ENCODE measurements at places on chromosomes 5 and 9.

DNA sequence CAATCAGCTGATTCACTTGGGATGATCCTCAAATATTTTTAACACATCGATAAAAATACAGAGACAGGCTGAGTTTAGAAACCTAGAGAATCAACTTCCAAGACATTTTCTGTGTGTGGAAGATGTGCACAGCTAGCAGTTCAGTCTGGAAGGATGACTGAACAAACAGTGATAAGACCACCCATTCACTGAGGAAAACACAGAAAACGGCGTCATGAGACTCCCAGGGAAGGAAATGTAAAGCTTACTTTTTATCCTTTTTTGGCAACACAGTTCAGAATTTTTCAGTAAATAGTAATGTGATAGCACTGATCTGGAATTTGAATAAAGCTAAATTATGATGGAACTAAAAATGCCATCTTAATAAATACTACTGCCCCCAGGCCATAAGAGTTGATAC, 277.6 kb downstream of the SEMA5A start:
- no peak for ATAC-seq

DNA sequence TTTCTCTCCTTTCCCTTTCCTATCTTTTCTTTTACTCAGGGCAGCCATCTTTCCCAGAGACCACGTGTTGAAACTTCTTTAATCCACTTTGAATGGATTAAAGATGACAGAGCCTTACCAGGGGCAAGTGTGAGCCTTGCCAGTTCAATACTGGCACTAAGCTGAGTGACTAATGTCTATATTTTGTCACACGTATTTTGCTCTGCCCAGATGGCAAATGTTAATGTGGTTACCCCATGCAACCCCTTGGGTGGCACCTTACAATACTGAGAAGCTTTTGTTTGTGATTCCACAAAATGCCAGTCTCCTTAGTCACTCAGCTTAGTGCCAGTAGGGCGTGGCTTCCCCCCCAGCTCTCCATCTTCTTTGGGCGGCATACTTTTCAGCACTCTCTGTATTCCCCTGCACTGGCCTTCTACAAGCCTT, 24.8 kb downstream of the ANXA1 start:
- peak; percentile 39 for ATAC-seq

GRCh38 chr5:59798862-59799667, 94.5 kb downstream of the PDE4D start:
- peak; percentile 96 for ATAC-seq

- no peak for ATAC-seq
Measured at GRCh38 chr5:108094800-108095199, 287.1 kb downstream of the FBXL17 start.

- ATAC-seq: no peak
Measured at GRCh38 chr9:94808926-94809700, 82.6 kb downstream of the AOPEP start.

- peak; percentile 32 for ATAC-seq
Measured at GRCh38 chr5:36359267-36359666, 57.6 kb upstream of the RANBP3L start.

GRCh38 chr5:177498013-177498787, 796 bp upstream of the PDLIM7 start:
- ATAC-seq: peak; percentile 6

DNA sequence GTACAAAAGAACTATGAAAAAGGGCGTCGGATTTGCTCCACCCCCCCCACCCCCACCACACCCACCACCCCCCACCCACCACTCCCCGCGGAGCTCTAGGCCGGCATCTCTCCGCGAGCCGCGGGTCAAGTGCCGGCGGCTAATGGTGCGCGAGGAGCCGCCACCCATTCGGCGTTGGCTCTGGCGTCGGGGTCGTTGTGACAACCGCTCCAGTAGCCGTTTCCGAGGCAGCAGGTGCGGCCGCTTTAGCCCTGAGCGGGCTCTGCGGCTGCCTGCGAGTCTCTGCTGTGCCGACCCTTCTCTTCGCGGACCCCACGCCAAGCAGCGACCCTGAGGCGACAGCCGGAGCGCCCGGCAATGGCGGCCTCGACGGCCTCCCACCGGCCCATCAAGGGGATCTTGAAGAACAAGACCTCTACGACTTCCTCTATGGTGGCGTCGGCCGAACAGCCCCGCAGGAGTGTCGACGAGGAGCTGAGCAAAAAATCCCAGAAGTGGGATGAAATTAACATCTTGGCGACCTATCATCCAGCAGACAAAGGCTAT, at the start of gene PPP1R2B:
TSS of gene PPP1R2B (plus strand) at position 90 of the 546 bp plus-strand sequence. CDS start at position 358, 268 bp downstream.
- ATAC-seq: no peak

DNA sequence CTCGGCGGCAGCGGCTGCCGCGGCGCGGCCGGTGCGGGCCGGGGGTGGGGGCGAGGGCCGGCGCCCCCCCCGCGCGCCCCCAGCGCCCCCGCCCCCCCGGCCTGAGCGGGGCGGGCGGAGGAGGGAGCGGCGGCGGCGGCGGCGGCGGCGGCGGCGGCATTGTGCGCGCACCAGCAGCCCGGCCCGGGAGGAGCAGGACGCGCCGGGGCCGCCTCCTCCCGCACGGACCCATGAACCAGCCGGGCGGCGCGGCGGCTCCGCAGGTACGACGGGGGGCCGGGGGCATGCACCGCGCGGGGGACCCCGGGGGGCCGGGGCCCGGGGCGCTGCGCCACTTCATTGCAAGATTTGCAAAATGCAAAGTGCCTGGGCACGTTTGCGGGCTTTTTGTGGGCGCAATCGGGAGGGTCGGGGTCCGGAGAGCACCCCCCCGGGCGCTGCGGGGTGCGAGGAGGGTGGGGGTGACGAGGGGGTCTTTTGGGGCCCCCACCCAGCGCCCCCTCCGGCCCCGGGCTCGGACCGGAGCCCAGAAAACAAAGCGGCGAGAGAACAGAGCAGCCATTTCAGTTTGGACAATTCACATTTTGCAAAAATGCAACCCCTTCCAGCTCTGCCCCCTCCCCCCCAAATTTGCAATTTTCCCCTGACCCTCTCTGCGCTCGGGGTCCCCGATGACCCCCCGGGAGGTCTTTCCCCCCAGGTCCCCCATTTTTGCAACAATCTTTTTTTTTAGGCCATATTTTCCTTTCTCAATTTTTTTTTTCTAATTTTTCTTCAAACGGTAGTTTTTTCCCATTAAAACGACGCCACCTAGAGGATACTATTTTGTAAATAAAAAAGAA, at the start of gene ZNF618:
TSS of gene ZNF618 (plus strand) at position 159 of the 842 bp plus-strand sequence. CDS start at position 231, 72 bp downstream.
- ATAC-seq: peak; percentile 60

- ATAC-seq: no peak
Measured at GRCh38 chr9:76576344-76576743, 117.4 kb downstream of the GCNT1 start.

DNA sequence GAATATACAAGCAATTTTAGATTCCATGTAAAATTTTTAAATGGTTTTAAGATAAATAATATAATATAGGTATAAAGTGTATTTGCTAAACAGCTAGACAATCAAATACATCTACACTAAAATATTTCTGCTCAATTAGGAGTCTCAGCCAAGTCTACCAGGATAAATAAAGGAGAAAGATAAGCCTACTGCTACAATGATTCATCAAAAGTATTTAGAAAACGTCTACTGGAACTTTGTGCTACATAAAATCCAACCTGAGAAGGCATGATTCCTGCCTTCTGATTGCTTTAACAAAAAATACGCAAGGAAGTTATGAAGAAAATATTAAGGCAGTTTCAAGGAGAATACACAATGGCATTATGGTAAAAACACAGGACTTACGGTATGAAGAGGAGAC, 570.6 kb downstream of the EFNA5 start:
- no peak for ATAC-seq

GRCh38 chr5:168809218-168809617, 230.1 kb upstream of the PANK3 start:
- ATAC-seq: no peak

- peak; percentile 38 for ATAC-seq
Measured at GRCh38 chr5:41414598-41414997, 95.8 kb downstream of the PLCXD3 start.

DNA sequence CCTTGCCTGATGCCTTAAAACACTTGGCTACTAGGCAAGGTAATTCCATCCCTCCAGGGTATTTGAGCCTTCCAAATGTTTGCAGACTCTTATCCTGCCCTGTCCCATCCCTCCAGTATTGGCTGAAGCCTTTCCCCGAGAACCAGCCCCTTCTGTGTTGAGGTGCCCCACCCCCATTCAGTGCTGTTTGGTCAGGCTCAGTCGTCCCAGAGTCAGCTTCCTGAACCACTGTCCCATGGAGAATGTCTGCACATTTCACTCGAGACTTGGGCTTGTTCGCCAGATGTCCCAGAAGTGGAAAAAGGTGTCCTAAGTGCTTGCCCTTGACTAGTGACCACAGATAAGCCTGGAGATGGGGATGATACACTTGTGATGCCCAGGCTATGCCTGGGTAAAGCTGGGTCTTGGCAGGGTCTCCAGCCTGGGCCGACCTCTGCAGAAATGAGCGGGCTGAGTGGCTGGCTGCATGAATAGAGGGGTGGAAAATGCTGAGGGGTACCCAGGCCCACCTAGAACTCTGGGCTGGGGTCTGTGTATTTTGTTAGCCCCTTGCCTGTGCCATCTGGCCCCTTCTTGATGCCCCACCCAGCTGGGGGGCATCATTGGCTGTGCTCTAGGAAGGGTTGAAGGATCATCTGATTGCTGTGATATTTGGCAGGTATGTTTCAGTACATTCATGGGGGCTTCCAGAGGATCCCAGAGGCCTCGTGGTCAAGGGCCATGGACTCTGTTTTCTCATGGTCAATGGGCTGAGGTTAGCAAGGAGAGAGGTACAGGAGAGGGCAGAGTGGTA, 178.4 kb downstream of the MACROH2A1 start:
- no peak for ATAC-seq

- ATAC-seq: no peak
Measured at GRCh38 chr5:54680998-54681397, 163.4 kb downstream of the SNX18 start.

Measured in esophagus mucosa (tissue), 1 donor.